ENCODE measurements at places on chromosomes 13 and 19.

GRCh38 chr13:41139296-41139966 lies 6.8 kb upstream of the KBTBD6 start:
- no peak for DNase-seq

DNA sequence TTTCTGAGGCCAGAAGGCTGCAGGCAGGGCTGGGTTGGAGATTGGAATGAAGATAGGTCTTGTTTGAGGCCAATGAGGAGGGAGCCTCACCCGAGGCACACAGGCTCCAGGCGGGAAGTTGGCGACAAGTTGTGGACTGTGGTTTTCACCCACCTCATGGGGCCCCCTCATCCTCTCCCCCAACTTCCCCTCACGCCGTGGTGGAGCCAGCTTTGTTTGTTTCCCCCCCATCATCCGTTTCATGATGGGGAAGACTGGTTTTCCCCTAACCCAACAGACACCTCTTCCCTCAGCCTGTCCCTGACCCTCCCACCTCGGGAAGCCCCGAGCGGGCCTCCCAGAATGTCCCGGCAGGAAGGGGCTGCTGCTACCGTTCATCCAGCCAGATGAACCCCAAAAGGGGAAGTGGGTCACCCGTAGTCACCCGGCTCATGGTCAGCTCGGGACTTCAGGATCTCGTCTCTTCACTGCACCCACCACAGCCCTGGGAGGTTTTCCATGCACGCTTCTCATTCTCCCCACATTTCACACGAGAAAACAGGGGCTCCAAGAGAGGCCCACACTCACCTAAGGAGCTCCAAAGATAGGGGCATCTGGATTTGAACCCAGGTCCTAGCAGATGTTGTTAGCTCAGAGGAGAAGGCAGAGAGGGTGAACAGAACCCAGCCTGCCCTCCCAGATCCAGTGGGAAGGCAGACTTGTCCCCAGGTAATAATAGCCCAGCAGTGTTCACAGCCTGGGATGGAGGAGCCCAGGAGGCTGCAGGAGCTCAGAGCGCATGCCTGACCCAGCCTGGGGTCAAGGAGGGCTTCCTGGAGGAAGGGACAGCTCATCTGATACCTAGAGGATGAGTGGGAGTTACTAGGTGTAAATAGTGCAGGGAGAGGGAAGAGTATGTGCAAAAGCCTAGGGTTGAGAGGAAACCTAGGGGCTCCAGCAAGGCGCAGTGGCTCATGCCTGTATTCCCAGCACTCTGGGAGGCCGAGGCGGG lies 23.5 kb downstream of the CEACAM16 start:
- DNase-seq, result no peak

- no peak for DNase-seq
Measured at GRCh38 chr13:35879111-35879510, 252.1 kb downstream of the DCLK1 start.

DNA sequence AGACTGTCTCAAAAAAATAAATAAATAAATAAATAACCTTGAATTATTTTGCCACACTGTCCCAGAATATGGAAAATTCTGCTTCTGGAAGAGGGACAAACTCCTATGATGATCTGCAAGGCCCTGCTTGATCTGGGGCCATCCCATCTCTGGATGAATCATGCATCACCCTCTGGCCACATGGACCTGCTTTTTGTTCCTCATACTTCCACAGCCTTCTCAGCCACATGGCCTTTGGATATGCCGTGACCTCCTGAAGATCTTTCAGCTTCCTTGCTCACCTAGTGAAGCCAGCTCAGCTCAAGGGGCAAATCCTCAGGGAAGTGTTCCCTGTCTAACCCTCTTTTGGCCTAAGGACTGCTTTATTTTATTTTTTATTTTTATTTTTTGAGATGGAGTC lies 10.3 kb downstream of the IER2 start:
- no peak for DNase-seq

GRCh38 chr13:85166891-85167290 lies 632.3 kb downstream of the SLITRK6 start:
- DNase-seq, result no peak

- no peak for DNase-seq
Measured at GRCh38 chr13:103373916-103374315, 307.7 kb upstream of the SLC10A2 start.

DNA sequence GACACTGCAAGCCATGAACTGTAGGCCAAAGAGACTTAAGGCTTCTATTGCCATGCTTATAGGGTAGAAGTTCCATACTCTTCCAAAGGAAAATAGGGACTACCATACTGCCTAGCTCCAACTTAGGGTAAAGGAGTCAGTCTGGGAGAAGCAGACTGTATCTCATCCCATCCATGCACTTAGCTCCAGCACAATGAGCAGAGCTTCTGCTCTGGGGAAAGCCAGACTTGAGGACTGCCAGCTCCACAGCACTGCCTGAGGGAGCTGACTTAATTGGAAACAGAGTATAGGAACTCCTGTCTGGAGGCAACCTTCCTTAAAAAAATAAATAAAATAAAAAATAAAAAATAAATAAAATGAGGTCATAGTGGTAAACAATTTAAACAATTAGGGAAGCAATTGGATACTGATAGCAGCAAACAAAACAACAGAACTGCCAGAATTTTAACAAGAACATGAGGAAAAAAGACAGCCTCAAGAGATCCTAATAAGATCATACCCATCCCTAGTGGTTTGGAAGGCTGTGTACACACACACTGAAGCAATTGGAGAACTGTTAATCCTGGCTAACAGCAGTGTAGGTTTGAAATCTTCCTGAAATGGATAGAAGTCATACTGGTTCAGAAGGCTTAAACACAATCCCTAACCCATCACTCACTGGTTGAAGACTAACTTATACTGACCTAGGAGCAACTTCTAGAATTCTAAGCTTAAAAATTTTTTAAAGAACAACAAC lies 550.1 kb downstream of the TBC1D4 start:
- no peak for DNase-seq

DNA sequence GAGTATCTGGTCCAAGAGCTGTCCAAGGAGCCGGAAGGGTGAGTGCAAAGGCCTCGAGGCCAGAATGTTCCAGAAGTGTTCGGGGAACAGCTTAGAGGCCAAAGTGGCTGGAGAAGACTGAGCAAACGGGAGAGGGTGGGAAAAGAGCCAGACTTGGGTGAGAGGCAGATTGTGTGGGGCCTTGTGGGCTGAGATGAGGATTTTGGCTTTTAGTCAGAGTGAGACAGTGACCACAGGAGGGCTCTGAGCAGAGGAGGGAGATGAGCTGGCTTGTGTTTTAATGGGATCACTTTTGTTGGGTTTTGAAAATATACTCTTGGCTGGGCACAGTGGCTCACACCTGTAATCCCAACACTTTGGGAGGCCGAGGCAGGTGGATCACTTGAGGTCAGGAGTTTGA lies 5.6 kb downstream of the NANOS2 start:
- DNase-seq, result no peak

GRCh38 chr19:44930088-44930487 lies 11.9 kb upstream of the APOC4 start:
- no peak for DNase-seq

- no peak for DNase-seq
Measured at GRCh38 chr13:99353836-99354235, 46.6 kb upstream of the GPR183 start.

Data from urothelium cell line (cell line).